ENCODE measurements at places on chromosomes 16 and 17.

- DNase-seq: no peak
Observed at GRCh38 chr16:87690911-87691685, 74.7 kb downstream of the KLHDC4 start.

DNA sequence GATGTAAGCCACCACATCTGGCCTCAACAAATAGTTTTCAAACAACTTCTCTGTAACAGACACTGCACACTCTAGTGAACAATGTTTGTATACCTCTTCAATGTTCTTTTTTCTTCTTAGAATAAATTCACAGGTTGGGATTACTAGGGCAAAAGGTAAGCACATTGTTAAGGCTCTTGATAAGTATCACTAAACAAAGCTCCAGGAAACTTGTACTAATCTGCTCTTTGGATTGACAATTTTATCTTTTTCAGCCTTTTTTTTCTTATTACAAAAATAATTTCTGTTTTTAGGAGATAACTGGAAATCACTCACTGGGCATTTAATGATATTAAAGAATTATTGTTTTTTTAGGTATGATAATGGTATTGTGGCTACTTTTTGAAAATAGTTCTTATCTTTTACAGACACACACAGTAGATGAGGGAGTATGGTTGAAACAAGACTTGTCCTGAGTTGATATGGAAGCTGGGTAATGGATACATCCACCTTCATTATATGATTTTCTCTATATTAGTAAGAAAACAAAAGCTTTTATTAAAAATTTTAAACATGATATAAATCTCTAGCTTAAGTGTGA lies 7.7 kb upstream of the MPRIP start:
- DNase-seq: no peak

GRCh38 chr16:57530522-57531252 lies 5.7 kb downstream of the CCDC102A start:
- DNase-seq: no peak

- DNase-seq: no peak
Observed at GRCh38 chr17:60971515-60972369, 294.1 kb downstream of the BCAS3 start.

GRCh38 chr17:75515496-75516254 lies at the start of gene CASKIN2:
CASKIN2 (minus strand) TSS chr17:75515537; CDS start chr17:75513804, 1,733 bp downstream.
- DNase-seq: no peak

DNA sequence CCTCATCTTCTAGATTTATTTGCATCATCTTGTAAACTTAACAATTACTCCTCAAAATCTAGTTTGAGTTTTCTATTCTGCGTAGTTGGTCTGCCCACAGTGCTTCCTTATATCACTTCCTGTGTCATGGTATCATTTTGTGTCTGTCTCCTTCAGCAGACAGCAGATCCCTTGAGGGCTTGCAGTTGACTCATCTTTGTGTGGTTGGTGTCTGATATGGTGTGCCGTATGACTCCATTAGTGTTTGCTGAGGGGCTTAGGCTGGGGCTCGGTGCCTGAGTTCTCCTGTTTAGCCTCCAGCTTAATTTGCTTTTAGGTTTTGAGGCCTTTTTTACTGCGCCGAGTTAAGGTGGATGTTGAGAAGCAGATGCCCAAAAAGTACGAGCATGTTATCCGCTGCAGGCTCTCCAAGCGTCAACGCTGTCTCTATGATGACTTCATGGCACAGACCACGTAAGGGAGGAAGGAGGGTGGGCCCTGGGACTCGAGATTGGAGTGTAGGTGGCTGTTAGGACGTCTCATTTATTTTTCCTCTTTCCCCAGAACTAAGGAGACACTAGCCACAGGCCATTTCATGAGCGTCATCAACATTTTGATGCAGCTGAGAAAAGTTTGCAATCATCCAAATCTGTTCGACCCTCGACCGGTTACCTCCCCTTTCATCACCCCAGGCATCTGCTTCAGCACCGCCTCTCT lies 16.9 kb downstream of the SRCAP start:
- no peak for DNase-seq

GRCh38 chr17:30273373-30273772 lies 18.4 kb downstream of the BLMH start:
- no peak for DNase-seq

- no peak for DNase-seq
Observed at GRCh38 chr16:79610771-79611170, 10.2 kb upstream of the MAF start.

- no peak for DNase-seq
Observed at GRCh38 chr17:65656390-65657250, 95.2 kb upstream of the AXIN2 start.

DNA sequence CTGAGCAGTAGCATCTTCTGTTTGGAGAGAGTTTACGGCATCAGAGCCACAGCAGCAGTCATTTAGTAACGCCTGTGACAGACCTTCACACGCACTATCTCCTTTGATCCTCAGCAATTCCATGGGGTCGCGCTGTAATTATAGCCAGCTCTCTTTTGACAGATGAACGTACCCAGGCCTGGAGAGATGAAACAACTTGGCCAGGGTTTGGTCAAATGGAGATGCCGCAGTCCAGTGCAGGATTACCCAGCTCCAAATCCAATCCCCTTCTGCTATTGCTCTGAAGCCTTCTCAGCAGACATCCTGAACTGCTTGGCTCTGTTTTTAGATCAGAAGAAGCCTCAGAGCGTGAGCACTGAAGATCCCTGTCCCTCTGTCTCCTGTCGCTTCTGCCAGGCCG lies 83.9 kb downstream of the SOX9 start:
- DNase-seq: no peak

DNA sequence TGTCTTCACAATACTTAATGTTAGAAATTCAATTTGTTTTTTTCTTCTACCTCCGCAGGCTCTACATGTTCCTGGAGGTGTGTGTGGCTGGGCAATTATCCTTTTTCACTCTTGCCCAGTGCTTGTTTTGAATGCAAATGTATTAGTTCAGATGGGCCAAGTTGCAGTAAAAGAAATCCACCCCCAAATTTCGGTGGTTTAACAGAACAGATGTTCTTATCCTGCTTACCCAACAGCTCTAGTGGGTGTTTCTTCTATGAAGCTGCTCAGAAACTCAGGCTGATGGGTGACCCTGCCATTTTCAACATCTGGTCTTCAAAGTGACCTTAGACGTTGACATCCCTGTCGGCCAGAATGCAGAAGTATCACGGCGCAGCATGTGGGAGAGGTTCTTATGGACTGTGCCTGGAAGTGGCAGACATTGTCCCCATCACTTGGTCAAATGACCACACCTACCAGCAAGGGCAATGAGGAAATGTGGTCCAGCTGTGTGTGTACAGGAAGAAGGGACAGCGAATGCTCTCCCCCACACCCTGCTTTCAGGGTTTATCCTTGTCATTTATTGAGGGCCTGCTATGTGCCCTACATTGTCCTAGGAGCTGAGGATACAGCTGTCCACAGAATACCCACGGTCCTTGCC lies 157.3 kb downstream of the CDH13 start:
- no peak for DNase-seq

- DNase-seq: no peak
Observed at GRCh38 chr16:46894036-46894672, 10.0 kb downstream of the GPT2 start.

DNA sequence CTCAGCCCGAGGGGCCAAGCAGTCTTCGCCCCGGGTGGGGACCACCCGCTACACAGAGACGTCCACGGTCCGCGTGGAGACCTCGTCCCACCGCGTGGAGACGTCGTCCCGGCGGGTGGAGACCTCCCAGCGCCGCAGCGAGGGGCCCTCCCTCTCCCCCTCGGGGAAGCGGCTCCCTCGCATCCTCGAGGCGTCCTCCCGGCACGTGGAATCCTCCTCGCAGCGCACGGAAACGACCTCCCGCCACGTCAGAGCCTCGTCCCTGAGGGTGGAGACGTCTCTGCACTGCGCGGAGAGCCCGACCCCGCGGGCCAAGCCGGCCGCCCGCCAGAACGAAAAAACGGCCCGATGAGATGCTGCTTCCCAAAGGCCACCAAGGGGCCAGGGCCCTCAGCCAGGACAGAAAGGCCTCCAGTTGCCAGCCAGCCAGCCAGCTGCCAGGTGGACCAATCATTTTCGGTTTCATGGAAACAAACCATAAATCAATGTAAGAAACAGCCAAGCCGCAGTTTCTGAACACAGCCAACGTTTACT lies 424 bp downstream of the C17orf100 start:
- DNase-seq: peak; percentile 21

DNA sequence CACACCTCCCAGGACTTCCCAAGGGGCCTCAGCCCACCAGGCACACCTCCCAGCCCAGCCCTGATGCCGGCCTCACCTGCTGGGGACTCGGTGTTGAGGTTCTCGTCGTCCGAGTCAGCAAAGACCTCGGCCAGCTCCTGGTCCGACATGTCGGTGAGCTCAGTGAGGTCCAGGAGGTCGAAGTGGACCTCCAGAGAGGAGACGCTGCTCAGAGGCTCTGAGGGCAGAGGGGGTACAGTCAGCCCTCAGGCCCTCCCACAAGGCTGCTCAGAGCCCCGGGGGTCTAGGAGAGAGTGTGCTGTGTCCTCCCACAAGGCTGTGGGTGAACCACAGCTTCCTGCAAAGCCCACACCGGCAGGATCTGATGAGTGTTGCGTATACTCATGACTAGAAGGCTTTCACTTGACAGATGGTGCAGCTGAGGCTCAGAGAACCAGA lies 10.5 kb downstream of the DBNDD1 start:
- peak; percentile 72 for DNase-seq

DNA sequence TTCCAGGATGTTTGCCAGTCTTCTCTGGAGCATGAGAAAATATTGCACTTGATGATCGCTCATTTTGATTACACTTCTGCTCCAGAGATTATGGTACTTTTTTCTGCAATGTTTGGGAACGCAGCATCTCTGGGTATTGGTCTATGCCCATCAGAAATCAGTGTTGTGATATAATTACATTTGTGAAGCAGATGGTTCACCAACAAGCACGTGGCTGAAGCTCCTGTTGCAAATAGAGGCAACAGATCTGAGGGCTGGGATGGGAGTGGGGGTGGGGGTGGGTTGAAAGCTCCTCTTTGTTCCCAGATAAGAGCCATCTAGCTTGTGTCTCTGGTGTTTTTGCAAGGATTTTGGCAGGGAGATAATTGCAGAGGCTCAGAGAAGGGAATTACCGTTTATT lies 252.3 kb downstream of the SHISA9 start:
- DNase-seq: no peak

DNA sequence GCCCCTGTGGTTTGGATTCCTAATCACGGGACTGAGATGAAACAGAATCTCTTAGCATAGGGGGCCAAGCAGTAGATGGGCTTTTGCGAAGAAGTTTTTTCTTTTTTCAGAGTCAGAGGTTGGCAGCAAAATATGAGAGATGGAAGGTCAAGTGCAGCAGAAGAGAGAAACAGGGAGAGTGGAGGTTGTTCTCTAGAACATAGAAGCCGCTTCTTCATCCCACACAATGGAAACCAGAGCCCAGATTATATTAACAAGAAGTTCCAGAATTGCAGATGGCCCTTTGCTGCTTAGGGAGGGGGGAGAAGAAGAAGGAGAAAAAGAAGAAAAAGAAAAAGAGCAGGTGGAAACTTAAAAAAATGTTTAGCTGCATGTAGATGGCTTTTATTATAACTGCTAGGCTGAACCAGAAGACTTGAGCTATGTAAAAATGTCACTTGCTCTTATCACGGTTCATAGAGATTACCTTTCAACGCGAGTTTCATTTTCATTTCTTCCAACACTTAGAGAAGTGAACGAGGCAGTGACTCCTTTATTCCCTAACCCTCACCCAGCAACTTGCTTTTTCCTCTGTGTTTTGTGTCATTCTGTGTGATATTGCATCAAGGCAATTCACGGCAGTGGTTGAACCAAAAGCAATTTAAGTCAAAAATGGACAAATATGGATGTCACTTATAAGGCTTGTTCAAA lies 737.5 kb downstream of the WWOX start:
- DNase-seq: no peak

- no peak for DNase-seq
Observed at GRCh38 chr16:58262592-58262991, 32.2 kb downstream of the PRSS54 start.
